GM12865 (cell line): ENCODE measurements at places on chromosomes 12 and 14.

DNA sequence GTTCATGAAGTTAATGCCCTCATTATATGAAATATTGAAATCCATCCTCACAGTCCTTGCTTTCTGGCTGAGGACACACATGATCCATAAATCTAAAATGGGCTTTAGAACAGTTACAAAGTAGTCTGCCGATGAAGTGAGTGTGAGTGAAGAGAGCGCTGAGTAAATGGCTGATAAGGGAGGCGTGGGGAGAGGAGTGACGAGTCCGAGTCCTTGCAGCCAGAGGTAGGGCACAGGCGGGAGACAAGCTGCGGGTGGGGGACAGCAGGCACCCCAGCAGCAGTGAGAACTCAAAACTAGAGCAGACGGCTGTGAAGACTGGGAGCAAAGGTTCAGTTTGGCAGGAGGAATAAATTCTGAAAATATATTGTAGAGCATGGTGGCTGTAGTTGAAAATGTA is 140.1 kb upstream of the ATP2B1 start:
- no peak for DNase-seq

DNA sequence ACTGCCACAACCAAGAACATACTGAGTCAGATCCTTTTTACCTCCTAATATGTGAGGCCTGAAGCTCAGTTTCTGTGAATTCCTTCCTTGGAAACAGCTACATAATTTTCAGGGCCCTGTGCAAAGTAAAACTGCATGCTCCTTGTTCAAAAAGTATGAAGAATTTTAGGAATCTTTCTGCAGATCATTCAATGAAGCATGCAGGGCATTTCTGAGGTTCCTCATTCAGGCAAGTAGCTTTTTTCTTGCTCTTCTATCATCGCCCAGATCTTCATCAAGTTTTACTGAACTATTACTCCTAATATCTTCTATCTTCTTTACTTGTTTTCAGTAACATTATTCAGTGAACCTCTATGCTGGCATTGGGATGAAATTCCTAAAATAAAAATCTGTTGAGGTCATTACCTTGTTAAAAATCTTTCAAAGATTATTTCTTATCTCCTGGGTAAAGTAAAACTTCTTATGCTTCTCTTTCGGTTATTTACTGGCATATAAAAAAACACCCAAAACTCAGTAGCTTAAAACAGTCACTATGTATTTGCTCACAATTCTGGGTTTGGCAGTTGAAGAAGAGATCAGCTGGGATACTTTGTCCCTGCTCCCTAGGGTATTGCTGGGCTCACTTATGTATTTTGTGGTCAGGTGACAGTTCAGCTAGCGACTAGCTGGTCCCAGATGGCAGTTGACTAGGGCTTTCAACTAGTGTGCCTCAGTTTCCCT is 42.6 kb upstream of the KRR1 start:
- DNase-seq: no peak

DNA sequence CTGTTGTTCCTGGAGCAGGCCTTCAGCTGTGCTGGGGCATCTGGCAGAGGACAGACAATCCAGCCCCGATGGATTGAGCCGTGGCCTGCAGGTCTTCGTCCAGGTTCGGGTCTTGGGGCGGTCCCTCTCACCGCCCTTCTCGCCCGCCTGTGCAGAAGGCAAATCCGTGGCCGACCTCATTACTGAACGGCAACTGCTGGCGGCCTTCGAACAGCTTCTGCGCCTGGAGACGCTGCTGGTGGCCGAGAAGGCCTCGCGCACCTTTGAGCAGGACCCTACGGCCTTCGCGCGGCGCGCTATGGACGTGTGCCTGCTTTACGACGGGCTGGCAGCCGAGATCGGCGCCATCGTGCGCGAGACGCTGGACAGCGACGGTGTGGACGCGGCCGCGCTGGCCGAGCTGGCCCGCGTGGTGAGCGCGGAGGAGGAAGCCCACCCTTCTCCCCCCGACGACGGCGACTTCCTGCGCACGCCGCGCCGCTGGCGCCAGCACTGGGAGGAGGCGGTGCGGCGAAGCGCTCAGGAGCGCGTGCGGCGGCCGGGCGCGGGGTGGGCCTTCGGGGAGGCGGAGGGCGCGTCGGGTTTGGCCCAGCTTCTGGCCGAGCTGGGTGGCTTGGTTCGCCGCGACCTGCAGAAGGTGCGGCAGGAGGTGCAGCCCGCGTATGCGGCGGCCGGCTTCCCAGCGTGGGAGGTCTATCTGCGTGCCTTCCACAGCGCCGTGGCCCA is 7.6 kb downstream of the EXOC3L4 start:
- no peak for DNase-seq

- no peak for DNase-seq
These were observed 22.3 kb downstream of the PPM1H start for GRCh38 chr12:62912644-62913043.

DNA sequence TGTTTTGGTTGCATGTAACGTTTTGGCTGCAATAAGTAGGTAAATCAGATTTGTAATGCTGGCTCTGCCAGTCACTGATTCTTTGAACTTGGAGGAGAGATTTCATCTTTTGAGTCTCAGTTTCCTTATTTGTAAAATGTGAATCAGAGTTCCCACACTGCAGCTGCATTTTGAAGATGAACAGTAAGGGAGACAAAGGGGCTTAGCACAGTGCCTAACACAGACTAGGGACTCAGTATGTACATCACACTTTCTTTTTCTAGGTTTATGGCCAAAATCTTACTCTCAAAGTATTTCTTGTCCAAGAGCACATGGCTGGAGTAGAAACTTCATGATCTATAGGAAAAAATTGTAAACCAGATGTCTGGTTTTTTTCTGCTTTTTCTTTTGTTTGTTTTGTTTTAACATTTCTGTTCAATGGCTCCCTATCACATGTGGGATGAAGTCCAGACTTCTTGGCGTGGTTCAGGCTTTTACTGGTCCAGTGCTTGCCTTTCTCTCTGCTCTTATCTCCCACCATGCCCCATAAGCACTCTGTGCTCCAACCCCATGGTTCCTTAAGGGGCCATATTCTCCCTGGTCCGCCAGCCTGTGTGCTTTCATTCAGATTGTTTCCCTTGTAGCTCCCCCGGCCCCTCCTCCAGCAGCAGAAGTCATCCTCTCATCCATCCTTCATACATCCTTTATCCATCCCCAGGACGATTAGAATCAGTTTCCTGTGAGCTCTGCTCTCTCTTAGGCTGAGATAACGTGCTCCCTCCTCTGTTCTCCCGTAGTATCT is 58.0 kb downstream of the SYNE2 start:
- peak; percentile 24 for DNase-seq
